ENCODE measurements at places on chromosomes 11 and 22.

GRCh38 chr11:64351136-64351631 lies 7.8 kb upstream of the RPS6KA4 start:
- DNase-seq = no peak

DNA sequence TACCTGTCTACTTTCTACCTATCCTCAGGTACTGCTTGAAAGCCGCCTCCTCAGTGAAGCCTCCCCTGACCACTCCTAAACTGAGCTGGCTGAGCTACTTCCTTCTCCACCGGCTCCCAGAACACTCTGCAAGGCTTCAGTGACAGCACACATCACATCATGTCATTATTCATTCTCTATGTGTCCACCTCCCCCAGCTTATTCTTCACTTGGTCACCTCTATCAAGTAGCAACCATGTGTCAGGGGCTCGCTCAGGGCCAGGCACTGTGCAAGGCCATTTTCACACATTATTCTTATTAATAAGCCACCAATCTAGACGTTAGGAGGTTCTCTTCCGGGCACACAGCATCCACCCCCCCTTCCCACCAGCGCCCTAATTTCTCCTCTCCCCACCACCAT lies 3.7 kb upstream of the ELFN2 start:
- DNase-seq = no peak

- no peak for DNase-seq
Observed at GRCh38 chr11:46930089-46930488, 6.5 kb upstream of the CSTPP1 start.

DNA sequence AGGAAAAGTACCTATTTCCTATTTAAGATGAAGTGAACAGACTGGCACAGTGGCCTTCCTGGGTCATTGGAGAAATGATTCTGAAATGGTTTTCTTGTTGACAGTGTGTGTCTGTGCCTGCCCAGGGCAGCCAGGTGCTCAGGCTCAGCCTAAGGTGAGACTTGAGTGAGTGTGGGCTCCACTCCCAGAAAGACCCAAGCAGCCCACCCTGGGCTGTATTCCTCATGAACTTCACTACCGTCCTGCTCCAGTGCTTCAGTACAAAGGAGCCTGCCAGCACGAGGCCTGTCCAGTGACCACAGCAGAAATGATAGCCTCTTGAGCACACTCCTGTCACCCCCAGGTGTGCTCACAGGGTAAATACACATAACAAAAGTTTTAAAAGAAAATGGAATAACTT lies 49.5 kb downstream of the GAB4 start:
- DNase-seq = no peak

DNA sequence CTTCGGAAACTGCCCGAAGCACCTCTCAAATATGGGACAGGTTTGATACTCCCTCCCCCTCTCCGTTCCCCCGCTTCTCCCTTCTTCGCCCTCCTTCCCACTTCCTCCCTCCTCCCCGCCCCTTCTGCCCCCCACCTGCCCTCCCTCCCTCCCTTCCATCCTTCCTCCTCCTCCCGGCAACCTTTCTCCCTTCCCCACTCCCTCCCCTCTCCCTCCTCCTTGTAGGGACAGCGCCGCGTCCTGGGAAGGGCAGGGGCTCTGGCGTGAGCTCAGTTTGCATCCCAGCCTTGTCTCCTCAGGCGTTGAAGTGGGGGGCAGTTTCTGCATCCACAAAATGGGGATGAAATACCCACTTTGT lies 6.1 kb upstream of the NFAM1 start:
- DNase-seq = no peak

Measured in GM03348 (cell line).